ENCODE measurements at places on chromosomes 7 and 10.

DNA sequence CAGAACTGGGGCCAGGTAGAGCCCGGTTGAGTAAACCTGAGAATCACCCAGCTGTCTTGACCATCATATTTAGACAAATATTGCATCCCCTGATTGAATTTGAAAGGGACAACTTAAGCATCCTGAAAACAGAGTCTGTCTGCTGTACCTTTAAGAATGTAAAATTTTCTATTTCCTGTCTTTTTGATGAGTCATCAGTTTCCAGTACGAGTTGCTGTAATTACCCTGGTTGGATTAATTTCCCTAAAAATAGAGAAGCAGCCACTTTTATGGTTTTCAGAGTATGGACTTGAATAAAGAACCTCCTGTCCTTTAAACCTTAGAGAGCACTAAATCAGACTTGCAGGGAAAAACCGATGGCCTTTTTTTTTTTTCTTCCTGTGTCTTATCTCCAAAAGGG is 164.6 kb upstream of the SH2B2 start:
- DNase-seq: peak; percentile 70

DNA sequence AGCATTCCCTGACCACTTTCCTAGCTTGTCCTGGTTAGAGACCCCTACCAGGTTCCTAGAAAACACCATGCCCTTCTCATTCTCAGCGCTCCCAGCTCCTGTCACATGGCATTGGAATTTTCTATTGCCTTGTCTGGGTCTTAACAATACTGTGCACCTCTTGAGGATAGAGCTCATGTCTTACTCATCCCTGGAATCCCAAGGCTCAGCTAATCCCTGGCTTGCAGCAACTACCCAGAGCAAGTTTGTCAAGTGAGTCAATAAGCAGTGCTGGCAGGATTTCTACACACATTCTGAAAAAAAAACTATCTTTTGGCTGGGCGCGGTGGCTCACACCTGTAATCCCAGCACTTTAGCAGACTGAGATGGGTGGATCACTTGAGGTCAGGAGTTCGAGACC is 11.7 kb upstream of the PRDX3 start:
- peak; percentile 94 for DNase-seq

- DNase-seq: peak; percentile 97
Observed at GRCh38 chr7:106216517-106216922, 68.3 kb downstream of the NAMPT start.

DNA sequence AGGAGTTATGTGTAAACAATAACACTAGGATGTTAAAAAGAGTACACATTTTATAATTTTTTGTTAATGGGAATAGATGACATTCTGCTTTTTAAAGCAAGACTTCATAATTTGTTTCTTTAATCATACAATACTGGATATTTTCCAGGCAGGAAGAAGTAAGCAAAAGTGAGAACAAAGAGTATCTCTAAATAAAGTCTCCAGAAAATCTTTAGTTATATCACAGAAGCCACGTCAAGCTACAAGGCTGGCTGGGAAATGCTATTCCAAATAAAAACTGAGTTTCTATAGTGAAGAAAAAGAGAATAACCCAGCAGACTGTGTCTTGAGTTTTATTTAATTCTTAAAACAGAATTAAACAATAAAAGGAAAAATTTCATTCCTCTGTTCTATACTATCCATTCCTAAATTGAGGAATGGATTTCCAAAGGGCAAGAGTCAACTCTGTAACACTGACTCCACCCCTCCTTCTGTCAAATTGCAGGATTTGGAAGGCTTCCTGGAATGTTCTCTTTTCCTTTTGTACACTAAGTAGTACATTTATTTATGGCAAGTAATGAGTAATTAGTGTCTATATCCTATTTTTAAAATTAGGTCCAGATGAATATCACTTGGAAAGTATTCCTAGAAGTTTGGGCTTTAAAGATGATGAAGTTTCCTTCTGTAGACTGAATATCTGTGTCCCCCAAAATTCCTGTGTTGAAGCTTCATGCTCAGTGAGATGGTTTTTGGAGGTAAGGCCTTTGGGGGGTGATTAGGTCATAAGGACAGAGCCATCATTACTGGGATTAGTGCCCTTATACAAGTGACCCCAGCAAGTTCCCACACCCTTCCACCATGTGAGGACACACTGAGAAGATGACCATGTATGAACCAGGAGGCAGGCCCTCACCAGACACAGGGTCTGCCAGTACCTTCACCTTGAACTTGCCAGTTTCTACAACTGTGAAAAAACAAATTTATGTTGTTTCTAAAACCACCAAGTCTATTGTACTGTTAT is 290.9 kb downstream of the CRPPA start:
- no peak for DNase-seq

DNA sequence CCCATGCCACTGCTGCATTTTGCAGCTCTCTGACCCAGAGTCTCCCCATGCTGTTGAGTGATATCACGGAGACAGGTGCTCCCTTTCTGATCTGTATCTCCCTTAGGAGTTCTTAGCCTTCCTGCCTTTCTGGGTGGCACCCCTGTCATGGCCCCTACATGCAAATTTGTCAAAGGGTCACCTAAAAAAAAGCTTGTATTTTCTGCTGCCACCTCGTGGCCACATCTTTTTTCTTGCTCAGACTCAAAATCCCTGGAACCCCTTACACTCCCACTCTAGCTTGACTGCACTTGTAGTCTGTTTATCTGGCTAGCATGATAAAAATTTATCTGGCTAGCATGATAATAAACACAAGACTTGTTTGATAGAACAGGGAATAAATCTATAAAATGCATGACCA is 809.1 kb downstream of the SORCS1 start:
- peak; percentile 16 for DNase-seq

DNA sequence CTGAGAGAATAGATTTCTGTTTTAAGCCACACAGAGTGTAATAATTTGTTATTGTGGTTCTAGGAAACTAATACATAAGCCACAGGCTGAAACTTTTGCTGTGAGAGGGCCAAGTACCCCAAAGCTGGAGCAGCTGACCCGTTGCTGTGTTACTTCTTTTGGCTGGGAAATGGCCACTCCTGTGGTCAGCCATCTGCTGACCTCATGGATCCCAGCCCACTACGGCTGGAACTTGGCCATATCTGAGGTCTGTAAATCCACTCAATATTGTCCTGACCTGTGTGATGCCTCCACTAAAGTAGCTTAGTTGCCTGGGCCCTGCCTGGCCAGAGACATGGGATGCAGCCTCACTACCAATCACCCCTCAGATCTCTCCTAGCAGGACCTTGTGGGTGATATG is 17.4 kb upstream of the LOXL4 start:
- no peak for DNase-seq

DNA sequence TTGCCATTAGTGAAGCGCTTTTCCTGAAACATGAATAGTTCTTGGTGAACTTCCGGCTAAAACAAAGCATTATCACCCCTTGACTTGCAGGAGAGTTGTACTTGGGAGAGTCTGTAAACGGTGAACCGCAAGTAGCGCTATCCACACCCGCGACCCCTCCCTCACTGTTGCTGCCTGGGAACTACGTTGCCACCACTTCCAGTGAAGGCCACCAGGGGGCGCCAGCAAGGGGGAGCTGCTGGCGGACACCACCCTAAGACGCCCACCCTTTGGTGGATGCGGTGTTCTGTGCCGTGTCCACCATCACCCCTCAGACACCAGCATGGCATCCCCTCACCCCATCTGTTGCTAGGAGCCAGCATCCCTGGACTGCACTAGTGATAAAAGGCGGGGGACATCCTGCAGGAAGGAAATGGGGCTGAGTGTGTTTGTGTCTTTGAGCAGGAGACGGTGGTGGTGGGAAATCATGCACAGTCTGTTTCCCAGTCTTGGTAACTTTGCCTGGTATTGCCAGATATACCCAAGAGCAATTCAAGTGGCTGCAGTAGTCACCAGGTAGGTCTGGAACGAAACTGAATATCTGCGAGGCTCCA is 298.2 kb downstream of the FRMD4A start:
- DNase-seq: no peak

- DNase-seq: no peak
Observed at GRCh38 chr10:111110771-111111170, 33.9 kb downstream of the ADRA2A start.

DNA sequence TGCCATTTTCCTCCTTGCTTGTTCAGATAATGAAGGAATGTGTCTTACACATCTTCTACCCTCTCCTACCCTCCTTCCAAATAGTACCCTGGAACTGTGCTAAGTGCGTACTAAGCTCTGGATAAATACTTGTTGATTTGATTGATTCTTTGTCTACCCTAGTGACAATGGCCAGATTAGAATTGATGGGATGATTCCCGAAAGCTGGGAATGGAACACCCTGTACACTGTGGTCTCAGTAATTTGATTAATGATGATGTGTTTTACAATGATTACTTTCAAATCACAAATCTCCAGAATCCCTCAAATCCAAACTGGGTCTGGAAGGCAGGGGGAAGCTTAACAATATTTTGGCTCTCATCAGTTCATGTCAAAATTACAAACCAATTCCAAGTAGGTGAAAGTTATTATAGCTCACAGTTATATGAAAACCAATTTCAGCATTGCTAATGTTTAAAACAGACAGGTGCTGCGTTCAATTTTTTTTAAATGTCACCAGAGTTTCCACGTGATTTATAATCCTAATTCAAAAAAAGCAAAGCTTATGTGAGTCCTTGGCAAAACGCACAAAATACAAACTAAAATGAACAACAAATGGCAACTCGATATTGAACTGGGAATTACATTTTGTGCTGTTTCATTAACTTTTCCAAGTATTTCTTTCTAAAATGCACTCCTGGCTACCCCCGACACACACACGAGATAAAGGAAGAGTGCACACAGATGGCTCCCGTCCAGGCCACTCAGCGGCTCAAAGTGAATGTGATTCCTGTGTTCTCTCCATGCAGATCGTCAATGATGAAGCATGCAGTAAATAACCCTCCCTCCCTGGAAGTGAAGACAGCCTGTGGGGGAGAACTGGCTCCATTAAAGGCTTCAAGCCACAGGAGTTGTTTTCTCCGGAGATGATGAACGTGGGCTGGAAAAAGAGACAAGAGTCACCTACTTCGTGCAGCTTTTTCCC is 21.7 kb upstream of the ADRB1 start:
- DNase-seq: no peak

GRCh38 chr7:143954544-143954943 is at the start of gene OR2F1:
Gene OR2F1 (plus strand): TSS chr7:143954844. CDS start chr7:143959971, 5,127 bp downstream.
- no peak for DNase-seq

DNA sequence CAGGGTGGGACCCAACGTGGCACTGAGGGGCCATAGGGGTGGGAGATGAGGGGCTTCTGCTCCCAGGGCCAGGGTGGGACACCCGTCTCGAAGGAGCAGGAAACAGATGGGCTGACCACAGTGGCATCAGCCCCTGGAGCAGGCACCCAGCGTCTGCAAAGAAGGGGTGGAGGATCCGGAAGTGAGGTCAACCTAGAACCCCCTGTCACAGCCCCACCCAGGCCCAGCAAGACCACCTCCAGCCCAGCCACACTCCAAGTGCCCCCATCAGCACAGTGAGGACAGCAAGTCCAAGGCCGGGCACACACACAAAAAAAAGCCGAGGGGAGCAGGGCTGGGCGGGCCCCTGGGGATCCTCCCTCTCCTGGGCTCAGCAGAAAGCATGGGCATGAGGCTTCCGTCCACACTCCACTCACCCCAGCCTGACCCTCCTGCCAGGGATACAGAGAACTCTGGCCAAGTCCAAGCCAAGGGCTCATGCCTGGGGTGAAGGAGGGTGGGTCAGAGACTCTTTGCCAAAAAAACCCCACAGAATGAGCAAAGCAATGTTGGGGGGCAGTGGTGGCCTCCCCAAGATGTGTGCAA is 111.0 kb downstream of the FOXL3 start:
- DNase-seq: no peak

DNA sequence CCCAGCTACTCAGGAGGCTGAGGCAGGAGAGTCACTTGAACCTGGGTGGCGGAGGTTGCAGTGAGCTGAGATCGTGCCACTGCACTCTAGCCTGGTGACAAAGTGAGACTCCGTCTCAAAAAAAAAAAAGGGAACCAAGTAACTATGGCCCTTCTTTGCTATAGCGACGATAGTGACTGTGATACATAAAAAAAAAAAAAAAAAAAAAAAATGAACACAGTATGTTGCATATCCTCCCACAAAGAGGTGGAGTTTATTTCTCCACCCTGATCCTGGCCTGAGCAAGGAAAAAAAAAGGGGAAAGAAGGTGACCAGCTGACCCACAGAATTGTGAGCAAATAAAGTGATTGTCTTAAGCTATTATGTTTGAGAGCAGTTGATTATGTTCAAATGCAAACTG is 42.3 kb upstream of the STEAP1B start:
- DNase-seq: no peak

DNA sequence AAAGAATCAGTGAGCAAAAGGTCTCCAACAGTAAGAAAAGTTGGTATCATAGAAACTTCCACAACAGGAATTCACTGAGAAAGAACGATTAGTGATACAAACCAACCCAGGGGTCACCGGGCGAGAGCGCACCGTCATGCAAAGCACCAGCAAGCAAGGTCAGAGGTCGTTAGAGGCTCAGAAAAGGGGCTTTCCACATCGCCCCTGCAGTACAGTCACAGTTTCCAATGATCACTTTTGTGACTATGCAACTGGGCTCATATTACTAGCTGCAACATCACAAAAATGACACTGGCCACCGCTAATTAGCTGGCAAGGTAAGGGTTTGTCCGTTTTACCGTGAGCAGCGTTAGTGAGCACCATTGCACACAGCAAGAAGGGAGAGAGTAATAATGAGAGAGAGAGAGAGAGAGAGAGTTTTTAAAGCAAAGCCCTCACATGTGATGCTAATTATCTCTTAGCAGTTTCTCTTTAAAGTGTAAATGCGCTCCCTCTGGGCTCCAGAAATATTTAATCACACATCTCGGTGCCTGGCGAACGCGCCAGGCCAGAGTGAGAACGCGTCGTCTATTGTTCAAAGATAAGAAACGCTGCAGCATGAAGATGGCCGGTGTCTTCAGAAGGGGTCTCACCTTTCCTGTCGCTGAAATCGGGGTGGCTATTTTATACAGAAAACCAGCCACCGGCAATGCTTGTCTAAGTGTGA is 237.5 kb downstream of the DNAJB6 start:
- DNase-seq: no peak

DNA sequence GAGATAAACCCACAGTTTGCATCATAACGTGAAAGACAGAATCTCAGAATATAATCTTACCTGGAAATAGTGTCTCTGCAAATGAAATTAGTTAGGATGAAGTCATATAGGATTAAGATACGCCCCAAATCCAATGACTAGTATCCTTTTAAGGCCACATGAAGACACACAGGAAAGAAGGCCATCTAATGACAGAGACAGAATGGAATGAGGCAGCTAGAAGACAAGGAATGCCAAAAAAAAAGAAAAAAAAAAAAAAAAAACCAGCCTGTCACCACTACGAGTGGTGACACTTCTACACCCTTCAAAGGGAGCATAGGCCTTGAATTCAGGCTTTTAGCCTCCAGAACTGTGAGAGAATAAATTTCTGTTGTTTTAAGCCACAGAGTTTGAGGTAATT is 82.9 kb downstream of the HYCC1 start:
- no peak for DNase-seq

- no peak for DNase-seq
Observed at GRCh38 chr10:62826273-62826672, 10.1 kb upstream of the EGR2 start.

All from RKO (cell line).